ENCODE measurements at places on chromosomes 4 and X.

DNA sequence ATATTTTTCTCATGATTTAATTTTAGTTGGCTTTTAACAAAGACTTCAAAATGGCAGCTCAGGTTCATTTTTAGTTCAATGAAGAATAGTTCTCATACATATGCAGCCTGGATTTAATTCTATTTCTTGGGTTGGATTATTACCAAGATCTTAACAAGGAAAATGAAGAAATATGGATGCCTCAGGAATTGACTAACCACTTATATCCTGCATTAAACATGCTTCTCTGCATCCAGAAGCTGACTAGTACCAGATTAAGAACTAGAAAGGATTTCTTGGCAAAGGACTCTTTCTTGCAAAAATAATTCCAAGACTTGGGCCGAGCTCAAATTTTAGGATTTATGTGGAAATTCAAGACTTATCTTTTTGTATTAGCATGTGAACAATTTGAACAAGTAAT lies 5.6 kb upstream of the KLHL2 start:
- DNase-seq: peak; percentile 86

DNA sequence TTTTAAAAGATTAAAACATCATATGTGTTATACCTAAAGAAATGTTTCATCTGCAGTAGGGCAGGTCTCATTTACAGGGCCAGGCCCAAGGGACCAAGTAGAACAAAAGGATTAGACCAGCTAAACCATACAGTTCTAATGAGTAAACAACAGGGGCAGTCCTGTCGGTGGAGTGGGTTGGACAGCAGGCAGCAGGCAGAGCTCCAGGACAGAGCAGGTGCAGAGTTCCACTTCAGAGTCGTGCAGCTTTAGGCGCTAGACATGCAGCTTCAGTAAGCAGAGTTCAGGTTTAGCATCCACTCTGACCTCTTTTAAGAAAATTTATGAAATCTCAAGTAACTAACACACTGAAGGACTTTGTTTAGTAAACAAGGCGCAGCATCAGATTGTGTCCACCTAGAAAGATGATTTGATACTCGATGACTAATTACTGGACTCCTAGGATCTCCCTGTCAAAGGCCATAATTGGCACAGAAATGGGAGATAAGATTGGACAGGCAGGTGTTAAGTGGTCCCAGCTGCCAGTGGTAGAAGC lies 487.7 kb upstream of the INTU start:
- no peak for DNase-seq

DNA sequence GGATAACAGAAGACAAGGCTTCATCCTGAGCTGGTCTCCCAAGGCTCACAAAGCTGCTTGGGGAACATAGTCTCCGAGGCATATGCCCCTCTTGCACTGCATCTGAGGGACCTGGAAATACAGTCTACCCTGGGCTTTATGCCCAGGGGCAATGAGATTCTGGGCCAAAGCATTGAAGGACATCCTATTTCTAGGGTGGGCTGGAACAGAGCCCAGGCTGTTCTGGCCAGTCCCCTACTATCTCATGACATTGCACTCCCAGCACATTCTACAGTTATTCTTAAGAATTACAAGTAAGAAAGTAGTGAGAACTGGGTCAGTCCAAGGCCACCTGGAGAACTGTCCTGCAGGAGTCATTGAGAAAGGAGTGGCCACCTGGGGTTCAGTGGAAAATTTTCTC lies 107.6 kb downstream of the USP46 start:
- DNase-seq: no peak

GRCh38 chrX:53261355-53261972 lies 19.9 kb downstream of the IQSEC2 start:
- DNase-seq: peak; percentile 21

DNA sequence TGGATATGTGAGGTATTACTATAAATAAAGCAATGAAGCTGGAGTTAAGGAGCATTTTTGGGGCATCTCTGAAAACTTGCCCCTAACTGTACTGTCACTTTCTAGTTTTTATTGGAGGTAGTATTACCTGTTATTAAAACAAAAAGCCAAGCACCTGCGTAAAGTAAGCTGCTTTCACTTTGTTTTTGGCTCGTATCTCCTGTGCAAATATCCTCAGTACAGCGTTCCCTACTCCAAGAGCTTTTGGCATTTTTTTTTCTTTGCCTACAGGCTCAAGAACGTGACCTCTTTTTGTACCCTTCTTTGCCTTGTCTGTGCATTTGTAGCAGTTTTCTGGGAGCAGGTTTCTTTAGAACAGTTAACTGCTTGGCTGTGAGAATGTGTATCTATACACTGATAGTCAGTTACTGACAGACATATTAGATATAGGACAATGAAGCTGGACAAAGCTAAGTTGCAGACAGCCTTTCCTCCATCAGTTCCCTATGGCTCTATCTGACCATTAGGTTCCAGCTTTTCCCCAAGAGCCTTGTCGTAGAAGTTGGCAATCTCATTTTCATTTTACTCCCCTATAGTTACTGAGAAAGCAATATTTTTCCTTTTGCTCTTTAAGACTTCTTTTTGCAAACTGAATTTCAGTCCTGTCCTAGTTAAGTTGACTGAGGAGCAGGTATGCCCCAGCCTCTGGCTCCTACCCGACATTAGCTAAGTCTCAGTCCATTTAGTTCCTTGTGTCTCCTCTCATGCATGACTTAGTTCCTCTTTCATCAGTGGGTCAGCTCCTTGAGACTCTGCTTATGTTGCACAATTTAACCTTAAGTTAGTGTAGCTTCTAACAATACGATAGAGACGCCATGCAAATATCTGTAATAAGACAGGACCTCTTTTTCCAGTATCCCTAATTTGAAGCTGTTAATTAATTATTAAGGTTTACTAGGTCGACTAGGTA lies 71.5 kb upstream of the HPRT1 start:
- no peak for DNase-seq

- DNase-seq: no peak
Measured at GRCh38 chrX:24423960-24424359, 41.1 kb upstream of the PDK3 start.

GRCh38 chrX:85963736-85964135 lies 83.6 kb downstream of the CHM start:
- DNase-seq: peak; percentile 68

DNA sequence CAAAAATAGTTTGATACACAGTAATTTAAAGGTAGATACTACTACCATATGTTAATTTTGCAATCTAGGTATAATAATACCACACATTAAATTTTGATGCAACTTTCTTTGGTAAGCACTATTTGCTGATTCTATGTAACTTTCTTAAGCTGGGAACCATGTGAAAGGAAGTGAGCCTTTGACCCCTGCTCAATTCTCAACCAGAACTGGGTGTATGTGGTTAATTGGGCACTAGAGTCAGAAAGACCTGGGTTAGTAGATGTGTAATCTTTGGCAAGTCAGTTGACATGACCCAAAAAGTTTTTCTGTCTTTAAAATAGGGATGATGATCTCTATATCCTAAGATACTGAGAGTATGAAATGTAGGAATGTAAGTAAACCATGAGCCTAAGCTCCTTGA lies 22.4 kb downstream of the TLR2 start:
- no peak for DNase-seq

DNA sequence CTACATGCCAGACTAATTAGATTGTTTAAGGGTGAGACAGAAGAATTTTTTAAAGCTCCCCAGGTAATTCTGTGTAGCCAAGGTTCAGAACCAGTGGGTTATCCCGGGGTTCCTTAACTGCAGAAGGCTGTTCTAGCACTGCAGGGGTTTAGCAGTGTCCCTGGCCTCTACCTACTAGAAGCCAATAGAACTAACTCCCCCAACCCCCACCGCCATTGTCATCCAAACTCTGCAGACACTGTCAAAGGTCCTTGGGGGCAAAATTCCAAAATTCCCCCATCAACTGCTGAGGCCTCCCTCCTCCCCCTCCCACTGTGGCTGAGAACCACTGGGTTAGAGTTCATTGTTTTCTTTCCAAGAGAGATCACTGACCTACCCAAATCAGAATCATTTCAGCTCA lies 66.4 kb downstream of the MOSPD2 start:
- no peak for DNase-seq

DNA sequence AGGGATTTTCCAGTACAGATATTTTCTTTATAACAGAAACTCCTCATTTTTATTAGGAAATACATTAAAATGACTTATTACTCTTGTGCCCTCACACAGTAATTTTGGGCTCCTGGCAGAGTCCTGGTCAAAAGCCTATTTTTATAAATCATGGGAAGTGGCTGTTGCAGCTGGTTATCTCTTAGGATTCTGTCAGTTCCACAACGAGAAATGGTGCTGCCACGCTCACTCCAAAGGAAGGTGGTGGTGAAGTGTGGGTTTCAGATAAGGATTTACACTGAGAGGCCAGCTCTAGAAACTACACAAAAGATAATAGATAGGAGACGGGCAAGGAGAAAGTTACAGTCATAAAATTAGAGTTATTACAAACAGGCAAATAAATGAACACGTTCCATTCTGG lies 159.2 kb upstream of the FAM241A start:
- no peak for DNase-seq

GRCh38 chr4:40337523-40337922 lies 2.4 kb downstream of the CHRNA9 start:
- DNase-seq: no peak

- DNase-seq: no peak
Measured at GRCh38 chrX:8847360-8847759, 46.2 kb upstream of the FAM9A start.

GRCh38 chrX:48911412-48912182 lies at the start of gene SLC35A2:
Gene SLC35A2, minus strand, starts transcription at chrX:48911646. Its CDS starts 10 bp downstream, at chrX:48911636.
- DNase-seq: peak; percentile 61

- DNase-seq: peak; percentile 58
Measured at GRCh38 chr4:157128395-157128794, 52.4 kb downstream of the GLRB start.

DNA sequence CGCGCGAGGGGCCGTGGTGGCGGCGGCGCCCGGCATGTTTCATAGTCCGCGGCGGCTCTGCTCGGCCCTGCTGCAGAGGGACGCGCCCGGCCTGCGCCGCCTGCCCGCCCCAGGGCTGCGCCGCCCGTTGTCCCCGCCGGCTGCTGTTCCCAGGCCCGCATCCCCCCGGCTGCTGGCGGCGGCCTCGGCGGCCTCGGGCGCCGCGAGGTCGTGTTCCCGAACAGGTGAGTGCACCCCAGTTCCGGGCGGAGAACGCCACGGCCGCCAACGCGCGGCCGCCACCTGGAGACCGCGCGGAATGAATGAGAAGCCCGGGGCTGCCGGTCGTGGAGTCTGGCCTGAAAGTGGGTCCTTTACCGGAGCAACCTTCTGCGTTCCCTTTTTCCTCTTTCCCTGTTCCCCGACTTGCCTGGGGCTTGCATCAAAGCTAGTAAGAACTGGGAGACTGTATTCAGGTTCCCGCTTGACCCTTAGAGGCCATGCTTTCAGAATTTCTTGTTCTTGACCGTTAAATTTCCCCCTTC lies 429 bp downstream of the NOCT start:
- peak; percentile 17 for DNase-seq

- DNase-seq: peak; percentile 89
Measured at GRCh38 chr4:54543088-54543795, 114.5 kb upstream of the KIT start.

DNA sequence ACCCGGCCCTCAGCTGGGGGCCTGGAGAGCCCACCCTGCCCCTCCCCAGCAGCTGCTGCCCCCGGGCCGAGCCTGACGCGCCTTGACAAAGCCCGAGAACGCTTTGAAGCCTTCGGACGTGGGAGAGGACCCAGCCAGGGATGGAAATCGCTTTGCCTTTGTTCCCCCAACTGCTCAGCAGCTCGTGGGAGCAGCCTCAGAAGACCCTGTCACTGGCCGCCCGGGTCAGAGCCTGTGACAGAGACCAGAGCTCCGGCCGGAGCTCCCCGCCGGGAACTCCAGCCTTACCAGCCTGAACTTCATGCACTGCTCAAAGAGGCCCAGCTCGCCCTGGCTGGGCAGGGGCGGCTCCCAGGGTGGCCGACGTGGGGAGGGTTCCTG lies 2.6 kb upstream of the SLC6A8 start:
- no peak for DNase-seq

- peak; percentile 66 for DNase-seq
Measured at GRCh38 chr4:145623831-145624230, 4.6 kb downstream of the MMAA start.

DNA sequence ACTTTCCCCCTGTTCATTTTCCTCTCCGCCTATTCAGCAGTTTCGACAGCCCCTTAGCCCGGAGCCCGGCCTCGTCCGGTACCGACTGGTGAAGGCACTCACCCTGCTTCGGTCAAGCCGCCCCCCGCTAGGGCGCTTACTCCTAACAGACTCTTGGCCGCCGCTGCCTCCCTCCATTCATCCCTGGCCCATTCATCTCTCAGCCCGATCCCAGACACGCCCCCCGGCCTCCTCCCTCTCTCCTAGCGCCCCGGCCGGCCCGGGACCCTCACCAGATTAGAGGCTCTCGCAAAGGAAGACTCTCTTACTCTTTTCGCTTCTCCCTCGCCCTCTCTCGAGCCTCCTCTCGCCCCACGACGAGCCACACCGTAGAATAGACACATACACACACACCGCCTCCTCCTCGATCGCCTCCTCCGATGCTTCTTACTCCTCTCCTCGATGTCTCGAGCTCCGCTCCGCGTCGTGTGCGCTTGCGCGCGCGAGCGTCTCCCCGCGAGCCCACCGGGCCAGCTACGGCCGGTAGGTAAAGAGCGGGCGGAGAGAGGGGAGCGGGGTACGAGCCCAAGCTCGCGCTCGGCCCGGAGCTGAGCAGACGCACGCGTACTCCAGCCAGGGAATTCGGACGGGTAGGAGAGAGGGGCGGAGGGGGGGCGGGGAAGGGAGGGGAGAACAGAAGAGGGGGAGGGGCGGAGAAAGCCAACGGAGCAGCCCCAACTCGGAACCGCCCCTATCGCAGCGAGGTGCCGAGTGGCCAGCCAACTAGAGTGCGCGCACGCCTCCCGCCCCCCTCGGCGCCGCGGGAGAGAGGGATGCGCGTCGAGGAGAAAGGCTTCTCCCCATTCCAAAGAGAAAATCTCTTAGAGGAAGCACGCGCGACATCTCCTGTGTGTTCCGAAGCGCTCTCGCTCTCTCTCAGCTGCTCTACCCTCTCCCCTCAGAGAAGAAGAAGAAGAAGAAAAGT lies at the start of gene WNK3:
Gene WNK3 (minus strand): TSS at position 633 of the 964 bp plus-strand sequence.
- DNase-seq: peak; percentile 88

- no peak for DNase-seq
Measured at GRCh38 chr4:42352049-42352448, 45.2 kb upstream of the SHISA3 start.

DNA sequence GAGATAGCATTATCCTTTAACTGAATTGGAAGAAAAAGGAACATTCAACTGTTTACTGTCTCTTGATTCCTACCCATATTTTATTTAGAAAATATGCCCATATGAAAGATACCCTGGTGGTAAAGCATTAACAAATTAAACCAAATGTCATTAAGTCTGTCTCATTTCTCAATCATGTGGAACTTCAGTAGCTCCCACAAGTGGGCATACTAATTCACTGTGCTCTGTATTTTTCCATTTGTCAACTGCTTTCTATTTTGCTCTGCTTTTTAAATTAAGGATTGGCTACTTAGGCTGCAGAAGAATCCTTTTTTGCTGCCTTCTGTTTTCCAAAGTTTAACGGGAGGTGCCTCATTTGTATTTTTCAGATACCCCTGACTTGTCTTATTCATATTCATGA lies 77.2 kb downstream of the DDIT4L start:
- no peak for DNase-seq

DNA sequence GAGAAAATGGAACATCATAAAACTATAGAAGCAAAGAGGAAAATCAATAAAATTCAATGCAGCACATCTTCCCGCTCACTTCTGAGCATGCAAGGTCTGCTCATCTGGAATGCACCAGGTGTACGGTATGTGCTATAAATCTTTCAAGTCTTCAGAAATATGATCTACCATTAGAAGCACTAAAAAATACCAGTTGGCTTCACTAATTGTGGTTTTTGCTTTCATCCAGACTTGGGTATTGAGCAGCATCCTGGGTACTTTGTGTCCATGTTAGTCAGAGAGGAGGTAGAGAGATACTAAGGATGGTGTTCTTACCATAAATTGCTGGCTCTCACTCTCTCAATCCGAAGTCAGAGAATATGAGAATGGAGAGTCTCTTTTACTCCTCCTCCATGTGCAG lies 477.1 kb downstream of the PPARGC1A start:
- DNase-seq: no peak
